ENCODE measurements at places on chromosomes 16 and 17. TPM values are rescaled to one million over a fixed set of nuclear protein-coding genes. Genes with fewer than 3 reads are reported as not detected.

- no peak for DNase-seq
Observed at GRCh38 chr16:31874366-31875111, 932 bp downstream of the ZNF267 start.

The IRF8 gene
- polyA plus RNA-seq: 7.2 TPM

The CCL14 gene
- 25.3 TPM for polyA plus RNA-seq

DNA sequence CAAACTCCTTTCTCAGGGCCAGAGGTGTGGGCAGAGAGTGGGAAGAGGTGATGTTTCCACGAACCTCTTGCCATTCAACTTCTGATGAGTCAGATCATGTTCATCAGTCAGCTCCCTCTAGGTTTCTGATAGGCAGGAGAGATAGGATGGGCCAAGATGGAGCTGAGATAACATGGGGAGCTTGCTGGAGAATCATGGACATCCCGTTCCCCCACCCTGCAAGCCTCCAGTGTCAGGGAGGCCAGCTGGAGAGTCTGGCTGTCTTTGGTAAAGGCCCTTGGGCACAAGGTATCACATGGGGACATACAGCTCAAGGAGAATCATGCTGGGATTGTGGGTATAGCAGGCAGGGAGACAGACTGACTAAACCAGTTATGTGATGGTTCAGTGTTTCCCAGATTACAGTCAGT lies 136.0 kb upstream of the IRX3 start:
- DNase-seq: no peak

DNA sequence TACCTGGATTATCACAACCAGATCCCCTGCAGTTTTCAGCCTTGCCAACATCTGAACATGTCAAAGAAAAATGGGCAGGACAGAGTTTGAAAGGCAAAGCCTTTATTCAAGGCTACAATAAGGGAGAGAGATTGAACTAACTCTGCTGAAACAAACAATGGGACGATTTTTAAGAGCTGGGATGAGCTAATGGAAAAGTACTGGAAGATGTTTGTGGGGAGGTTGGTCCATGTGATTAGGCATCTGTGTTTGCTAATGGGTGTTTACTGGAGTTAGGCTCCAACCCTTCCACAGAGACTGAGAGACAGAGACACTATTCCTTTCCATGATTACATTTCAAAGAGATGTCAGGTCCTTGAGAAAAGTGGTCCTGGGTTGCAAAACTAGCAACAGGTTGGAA lies 35.0 kb upstream of the HSBP1 start:
- DNase-seq: no peak

GRCh38 chr16:89322321-89323119 lies 105.0 kb downstream of the ZNF778 start:
- DNase-seq: no peak

GRCh38 chr16:22123759-22124490 lies 31.6 kb downstream of the VWA3A start:
- DNase-seq: no peak

DNA sequence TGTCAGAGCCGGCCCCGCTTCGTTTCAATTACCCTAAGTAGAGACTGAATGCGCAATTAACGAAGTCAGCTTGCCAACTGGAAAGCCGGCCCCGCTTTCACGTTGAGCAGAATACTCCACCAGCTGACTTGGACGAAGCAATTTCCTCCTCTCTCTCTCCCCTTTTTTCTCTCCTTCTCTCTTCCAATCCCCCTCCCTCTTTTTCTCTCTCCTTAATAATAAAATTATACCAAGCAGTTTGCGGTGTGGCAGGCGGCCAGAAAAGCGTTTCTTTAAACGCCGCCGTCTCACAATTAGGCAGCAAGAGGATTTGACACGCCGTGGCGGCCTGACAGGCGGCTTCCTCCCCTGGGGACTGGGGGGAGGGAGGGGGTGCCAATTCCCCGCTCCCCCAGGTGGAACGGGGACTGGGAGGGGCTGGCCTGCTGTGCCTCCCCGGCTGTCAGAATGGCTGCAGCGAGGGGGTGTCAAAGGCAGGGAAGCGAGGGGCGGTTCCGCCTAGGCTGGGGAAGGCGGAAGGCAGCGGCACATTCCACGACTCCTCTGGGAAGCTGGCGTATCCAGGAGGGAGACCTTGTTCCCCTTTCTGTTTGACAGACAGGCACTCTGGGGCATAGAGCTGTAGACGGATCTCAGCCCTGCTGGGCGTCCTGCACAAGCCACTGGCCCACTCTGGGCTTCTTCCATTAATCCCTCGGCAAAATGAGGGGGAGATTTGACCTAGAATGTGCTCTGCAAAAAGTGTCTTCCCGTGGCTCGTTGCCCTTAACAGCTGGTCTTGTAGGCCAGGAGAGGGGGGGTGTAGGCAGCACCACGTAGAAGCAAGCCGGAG lies 52.7 kb downstream of the SREBF1 start:
- DNase-seq: no peak

The MYH2 gene
- not detected for polyA plus RNA-seq

DNA sequence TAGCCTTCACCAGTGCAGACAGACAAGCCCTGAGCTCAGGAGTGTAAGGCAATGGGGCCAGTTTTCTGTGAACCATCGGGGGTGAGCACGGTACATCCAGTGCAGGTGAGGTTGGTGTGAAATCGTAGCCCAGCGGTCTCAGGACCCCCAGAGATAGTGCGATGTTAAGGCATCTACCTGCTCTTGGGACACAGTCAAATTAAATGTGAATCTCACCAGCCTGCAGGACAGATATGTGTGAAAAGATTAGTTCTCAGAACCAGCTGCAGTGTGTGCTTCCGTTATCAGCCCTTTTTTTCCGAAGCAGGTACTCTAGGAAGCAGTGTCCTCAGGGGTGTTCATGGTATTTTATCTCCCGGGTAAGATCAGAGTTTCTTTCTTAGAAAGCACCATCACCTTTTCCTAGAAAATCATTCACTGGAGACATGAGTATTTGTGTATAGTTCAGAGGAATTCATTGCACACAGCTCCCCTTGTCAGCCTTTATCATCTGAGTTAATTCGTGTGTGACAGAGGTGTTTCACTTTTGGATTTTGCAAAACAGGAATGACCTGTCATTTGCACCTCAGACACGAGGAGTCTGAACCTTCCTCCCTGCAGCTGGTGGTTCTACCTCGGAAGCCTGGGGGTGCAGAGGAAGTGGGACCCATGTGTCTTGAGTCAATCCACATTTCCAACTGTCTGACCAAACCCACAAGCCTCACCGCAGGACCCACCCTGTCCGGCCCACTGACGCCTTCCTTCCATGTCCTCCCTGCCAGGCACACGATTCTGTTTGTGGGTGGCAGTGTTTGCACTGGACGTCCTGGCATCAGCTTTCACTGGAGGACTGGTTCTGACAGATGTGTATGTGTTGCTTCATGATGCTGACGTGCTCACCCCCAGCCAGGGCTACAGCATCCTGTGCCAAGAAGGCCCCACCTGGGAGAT lies 107.8 kb downstream of the CLEC16A start:
- no peak for DNase-seq

Data from right renal cortex interstitium (tissue), 3 donors.